AG09309 (cell line): ENCODE measurements at places on chromosomes 6 and 20.

DNA sequence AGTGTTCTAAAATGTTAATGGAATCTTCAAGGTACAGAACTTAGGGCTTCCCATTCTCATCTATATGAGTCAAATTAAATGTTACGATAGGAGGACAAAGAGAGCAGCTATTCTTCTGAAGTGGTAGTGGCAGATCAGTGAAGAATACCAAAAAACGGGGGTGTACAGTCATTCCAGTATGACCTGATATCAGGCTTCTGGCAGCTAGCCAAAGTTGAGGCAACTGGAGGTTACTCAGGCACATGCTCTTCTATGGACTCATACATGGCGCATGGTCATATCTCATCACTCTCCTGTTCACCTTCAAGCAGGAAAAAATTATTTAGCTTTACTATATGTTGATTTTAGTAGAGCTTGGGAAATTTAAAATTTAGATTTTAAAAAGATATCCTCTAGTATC lies 1608.8 kb downstream of the GRIK2 start:
- no peak for DNase-seq

- DNase-seq, result no peak
Measured at GRCh38 chr20:25541676-25542075, 43.7 kb downstream of the NINL start.

GRCh38 chr6:35028781-35029769 lies 112.1 kb downstream of the TCP11 start:
- DNase-seq, result no peak

DNA sequence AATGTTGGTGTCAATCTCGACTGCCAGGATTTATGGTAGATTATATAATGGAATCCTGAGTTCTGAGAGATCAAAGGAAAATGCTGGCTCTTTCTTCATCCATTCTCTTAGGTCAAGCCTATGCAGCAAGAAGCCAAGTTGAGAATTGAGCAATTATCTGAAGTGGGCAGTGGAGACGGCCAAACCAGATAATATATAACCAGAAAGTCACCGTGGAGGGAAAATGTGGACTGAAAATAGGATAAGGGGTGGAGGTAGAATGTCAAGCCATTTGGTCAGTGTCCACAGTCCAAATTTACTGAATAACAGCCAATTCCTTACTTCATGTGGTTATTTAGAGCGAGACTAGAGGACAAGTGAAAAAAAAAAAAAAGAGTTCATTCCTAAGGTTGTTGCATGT lies 107.8 kb upstream of the ESR1 start:
- no peak for DNase-seq
